ENCODE measurements at places on chromosomes 3 and 15.

DNA sequence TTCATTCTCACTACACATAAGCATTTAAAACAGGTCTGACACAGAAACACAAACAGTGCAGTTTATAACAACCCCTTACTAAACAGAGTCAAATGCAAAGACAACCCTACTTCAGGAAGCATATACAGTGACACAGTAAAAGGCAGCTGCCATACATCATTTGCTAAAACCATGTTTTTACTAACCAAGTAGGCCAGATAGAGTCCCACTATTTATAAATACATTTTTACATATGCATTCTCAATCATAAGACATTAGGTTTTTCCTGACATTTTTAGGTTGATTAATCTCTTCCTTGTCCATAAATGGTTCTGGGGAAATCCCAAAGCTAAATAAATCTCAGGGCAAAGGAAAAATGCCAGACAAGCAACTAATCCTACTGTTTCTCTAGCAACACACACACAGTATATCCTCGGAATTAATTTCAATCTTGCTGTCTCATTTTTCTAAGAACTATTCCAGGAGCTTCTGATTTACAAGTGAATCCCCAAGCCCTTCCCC lies 39.0 kb downstream of the CHAC1 start:
- no peak for DNase-seq

- DNase-seq, result no peak
These were observed 152.4 kb upstream of the MDFIC2 start for GRCh38 chr3:70464876-70465275.

GRCh38 chr3:189148081-189148507 lies 23.7 kb upstream of the TPRG1 start:
- DNase-seq, result peak; percentile 56

DNA sequence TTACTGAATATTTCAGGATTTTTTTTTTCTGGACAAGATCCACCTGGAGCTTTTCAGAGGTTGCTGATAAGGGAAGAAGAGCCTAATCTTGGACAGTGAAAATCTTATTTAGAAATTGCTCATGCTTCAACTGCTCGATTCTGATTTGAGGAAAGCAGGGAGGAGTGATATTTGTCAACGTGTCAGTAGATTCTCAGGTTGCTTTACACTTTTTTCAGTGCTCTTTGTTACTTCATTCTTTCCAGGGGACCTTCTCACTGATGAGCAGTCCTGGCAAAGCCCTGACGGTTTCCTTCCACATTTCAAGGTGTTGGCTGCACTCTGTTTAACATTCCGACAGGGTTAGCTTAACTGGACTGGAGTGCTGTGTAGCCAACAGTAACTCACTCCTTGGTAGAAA lies 24.1 kb upstream of the RARB start:
- no peak for DNase-seq

GRCh38 chr3:72133329-72134011 lies 348.5 kb upstream of the PROK2 start:
- DNase-seq, result no peak

DNA sequence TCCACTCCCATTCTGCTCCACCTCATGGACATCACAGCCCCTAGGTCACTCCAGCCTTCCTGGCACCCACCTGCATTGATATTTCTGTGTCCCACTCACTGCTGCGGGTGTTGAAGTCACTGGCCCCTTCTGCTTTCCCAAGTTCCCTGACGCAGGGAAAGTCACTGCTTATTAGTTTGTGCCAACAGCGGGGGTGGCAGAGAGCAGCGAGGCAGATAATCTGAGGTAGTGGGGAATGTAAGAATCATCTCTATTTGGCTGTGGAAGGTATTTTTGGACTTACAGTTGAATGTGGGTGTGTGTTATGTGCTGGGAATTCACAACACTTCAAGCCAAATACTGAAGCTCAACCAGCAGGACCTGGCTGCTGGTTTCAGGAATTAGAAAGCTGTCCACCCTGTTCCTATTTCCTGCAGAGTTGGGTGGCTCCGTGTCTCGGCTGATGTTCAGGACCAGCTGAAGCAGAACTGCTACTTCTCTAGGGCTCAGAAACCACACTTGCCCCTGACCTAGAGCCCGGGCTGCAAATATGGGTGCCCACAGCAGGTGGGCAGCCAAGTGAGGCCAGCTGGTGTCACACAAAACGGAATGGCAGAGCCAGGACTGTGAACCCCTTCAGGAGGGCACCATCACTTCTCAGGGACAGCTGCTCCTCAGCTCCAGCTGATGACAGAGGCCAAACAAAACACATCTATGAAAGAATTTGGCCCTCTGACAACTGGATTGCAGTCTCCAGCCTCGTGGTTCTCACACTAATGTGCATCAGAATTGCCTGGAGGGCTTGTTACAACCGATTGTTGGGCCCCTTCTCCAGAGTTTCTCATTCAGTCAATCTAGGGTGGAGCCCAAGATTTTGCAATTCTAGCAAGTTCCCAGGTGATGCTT lies 57.7 kb downstream of the SEMA5B start:
- no peak for DNase-seq

GRCh38 chr15:30650012-30650929 lies 24.3 kb downstream of the ARHGAP11B start:
- DNase-seq, result no peak

DNA sequence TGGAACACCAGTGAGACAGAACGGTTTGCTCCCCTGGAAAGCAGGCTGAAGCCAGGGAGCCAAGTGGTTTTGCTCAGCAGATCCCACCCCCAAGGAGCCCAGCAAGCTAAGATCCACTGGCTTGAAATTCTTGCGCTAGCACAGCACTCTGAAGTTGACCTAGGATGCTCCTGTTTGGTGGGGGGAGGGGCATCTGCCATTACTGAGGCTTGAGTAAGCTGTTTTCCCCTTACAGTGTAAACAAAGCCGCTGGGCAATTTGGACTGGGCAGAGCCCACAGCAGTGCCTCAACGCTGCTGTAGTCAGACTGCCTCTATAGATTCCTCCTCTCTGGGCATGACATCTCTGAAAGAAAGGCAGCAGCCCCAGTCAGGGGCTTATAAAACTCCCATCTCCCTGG lies 241.4 kb downstream of the GABRB3 start:
- DNase-seq, result no peak

DNA sequence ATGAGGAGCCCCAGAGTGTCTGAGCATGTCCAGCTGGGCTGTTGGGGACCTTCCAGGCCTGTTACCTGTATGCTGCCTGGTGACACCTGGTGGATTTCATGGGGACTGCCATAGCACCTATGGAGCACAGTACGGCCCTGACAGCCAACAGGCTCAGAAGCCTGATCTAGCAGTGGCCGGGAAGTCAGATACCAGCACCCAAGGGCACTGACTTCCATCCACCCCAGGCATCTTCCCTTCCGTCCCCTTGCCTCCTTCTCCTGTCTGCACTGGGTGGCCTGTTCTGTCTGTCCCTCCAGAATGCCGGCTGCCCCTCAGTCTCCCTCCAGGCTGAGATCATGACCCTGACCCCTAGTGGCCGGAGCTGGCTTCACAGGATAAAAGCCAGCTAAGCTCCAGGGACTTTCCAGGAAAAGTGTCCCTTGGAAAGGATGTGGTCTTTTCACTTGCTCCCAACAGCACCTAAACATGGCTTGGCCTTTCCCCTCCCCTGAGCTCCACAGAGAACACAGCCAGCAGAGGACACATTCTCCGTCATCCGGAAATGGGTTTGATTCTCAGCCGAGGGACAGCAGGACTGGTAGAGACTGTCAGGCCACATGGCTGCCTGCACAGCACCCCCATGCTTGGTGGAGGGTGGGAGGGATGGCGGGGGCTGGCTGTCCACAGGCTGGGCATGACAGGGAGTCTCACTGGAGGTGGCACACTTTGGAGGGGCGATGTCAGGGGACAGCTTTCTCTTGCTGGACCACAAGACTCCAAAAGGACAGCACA lies 9.5 kb downstream of the RPS17 start:
- DNase-seq, result peak; percentile 32

GRCh38 chr3:132231633-132232032 lies 85.6 kb upstream of the ACP3 start:
- no peak for DNase-seq

- DNase-seq, result no peak
These were observed 28.6 kb upstream of the SEMA3F start for GRCh38 chr3:50126287-50127211.

DNA sequence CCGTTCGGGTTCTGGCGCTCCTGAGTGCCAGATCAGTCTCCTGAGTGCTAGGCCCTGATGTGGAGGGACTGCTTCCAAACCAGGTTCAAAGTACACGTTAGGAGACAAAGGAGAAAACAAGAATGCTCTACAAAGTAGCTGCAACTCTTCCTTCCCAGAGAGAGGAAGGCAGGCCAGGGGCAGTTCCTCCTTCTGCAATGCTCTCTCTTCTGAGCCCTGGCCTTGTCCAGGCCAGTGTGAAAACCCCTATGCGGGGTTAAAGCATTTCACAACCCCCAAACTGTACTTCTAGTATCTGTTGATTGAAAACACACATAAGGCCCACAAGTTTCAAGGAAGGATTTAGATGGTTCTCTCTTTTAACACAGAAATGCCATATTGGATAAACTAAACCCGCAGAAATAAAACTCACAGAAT lies 9.7 kb upstream of the CALML4 start:
- no peak for DNase-seq

DNA sequence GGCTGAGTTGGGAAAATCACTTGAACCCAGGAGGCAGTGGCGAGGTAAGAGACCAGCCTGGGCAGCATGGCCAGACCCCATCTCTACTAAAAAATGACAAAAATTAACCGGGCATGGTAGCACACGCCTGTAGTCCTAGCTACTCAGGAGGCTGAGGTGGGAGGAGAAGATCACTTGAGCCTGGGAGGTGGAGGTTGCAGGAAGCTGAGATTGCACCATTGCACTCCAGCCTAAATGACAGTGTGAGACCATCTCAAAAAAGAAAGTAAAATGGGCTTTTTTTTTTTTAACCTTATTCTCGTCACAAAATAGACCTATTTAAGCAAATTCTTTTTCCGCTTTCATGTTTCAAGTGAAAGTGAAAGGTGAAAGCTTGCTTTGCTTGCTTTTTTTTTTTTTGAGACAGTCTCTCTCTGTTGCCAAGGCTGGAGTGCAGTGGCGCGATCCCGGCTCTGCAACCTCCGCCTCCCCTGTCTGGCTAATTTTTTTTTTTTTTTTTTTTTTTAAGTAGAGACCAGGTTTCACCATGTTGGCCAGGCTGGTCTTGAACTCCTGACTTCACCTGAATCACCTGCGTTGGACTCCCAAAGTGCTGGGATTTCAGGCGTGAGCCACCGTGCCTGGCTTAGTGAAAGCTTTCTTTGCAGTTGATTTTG lies 3.6 kb downstream of the PDIA3 start:
- peak; percentile 17 for DNase-seq

DNA sequence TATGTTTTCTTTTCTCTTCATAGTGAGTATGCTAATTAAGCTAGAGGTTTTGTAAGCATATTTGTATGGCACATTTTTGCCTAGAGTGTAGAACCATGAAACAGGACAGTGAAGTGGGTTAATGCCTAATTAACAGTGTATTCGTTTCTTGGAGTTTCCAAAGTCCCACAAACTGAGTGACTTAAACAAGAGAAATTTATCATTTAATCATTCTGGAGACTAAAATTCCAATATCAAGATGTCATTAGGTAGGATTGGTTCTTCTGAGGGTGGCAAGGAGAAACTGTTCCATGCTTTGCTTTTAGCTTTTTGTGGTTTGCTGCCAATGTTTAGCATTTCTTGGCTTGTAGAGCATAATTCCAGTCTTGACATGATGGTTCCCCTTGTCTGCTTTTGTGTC lies 734.2 kb downstream of the NAALADL2 start:
- no peak for DNase-seq

GRCh38 chr15:101451846-101452245 lies 37.7 kb downstream of the PCSK6 start:
- no peak for DNase-seq

DNA sequence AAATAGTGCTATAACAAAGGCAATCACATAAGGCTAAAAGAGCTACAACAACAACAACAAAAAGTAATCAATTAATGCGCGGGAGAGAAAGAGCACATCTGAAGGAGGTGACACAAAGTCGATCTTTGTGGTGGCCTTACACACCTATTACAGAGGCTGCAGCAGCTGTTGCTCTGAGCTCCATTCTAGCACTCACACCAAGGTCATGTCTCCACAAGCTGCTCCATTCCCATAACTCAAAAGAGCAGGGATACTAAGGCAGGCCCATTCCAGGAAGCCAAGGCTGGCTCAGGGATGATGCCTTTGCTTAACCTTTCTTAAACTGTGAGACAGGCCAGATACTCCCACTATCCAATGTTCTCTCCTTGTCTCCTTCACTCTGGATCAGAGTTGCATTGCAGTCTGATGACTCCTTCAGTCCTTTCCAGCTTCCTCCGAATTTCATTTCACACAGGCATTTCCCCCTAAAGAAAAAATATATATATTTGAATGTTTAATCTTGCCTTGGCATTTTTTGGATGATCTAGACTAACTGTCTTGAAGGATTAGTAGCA lies 52.7 kb downstream of the SNTN start:
- DNase-seq, result no peak

All from effector memory CD4-positive, alpha-beta T cell (primary cell).